LHCN-M2 (cell line): ENCODE measurements at places on chromosomes 3 and 15.
A peak's percentile ranks its signal among the peaks of the same experiment; 100 is the strongest.

GRCh38 chr3:133941415-133941821 is 45.7 kb upstream of the RAB6B start:
- DNase-seq: peak; percentile 80

DNA sequence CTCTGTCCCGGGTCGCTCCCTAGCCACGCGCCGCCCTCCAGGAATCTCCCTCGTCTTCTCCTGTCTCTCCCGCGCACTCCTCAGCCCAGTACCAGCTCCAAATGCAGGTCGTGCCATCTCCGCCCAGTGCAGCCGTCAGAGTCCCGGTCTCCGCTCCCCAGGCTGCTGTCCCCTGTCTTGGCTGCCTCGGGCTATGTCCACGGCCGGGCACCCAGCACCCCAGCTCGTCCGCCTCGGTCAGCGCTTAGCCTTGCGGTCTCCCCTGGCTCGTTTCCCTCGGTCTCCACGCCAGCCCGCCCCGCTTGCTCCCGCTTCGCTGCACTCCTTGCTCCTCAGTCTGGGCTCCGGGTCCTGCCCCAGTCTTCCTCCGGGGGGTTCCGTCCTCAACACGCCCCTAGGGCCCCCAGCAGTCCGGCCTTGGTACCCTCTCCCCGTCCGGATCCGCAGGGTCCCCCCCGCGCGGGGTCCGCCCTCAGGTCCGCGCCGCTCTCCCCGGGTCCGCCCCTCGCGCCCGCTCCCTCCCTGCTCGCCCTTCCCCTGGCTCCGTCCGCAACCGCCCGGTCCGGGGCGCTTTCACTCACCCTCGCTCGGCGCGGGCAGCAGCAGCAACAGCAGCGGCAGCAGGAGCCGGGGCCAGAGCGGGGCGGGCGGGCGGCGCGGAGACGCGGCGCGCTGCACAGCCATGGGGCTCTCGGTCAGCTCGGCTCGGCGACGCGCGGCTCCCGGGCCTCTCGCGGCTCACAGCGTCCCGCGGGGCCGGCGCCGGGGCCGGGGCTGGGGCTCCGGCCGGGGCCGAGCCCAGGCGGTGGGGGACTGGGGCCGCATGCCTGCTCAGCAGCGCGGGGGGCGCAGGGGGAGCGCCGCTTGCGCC is 462 bp downstream of the IGDCC3 start:
- peak; percentile 15 for DNase-seq

DNA sequence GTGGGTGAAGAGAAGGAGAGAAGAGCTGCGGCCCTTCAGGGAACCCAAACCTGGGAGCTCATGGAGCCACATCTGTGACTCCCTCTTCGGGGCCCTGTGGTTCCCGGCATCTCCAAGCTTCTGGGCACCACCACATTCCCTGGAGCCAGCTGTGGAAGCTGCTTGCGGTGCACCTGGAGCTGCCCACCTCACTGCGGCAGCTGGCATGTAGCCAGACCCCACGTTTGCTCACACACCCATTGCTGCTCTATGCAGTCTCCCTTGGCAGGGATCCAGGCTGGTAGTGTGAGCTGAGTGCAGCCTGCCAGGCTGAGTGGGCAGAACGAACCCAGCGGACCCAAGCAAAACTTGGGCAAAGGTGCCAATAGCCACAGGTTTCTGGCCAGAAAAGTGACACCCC is 16.8 kb upstream of the PLA2G4E start:
- no peak for DNase-seq

- DNase-seq: no peak
Observed at GRCh38 chr3:195082811-195083210, 188.1 kb downstream of the XXYLT1 start.

DNA sequence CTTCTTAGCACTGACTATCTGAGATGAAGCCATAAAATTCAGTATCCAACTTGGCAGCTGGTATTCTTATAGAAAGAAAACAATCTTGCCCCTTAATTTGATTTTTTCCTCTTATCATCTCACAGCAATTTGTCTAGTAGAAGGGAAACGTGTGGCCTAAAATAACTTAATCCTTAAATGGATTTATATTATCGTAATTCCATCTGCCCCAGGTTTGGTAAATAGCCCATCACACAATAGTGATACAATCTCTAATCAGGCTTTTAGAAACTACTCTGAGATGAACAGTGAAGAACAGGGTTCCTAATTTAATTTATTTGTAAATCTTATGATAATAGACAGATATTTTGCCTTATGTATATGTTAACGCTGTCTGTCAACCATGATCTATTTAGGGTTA is 24.8 kb downstream of the PEX5L start:
- DNase-seq: no peak
